NCI-H526 (cell line): ENCODE measurements at places on chromosomes 6 and 20.
A peak's percentile ranks its signal among the peaks of the same experiment; 100 is the strongest.

GRCh38 chr6:157954150-157955117 lies 27.2 kb upstream of the SYNJ2 start:
- peak; percentile 88 for DNase-seq

DNA sequence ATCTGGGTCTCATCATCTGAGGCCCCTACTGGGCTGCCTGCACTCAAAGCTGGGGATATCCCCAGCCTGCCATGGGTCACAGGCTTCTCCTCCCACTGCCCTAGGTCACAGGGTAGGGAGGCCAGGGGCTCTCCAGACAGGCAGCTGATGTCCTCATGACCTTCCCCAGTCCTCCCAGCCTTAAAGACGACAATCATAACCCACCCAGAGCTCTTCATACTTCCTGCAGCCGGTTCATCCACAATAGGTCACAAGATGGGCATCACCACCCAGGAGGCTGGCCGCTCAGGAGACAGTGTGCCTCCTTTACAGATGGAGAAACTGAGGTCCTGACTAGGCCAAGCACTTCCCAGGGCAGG lies 15.2 kb downstream of the TFEB start:
- DNase-seq = no peak

GRCh38 chr20:21324126-21324525 lies 21.0 kb downstream of the XRN2 start:
- DNase-seq = no peak

GRCh38 chr20:33004141-33004751 lies at the start of gene SUN5:
SUN5 (minus strand) TSS chr20:33004433; CDS start chr20:33004340, 93 bp downstream.
- no peak for DNase-seq

- DNase-seq = no peak
Observed at GRCh38 chr6:72811971-72812421, 190.1 kb downstream of the KCNQ5 start.

DNA sequence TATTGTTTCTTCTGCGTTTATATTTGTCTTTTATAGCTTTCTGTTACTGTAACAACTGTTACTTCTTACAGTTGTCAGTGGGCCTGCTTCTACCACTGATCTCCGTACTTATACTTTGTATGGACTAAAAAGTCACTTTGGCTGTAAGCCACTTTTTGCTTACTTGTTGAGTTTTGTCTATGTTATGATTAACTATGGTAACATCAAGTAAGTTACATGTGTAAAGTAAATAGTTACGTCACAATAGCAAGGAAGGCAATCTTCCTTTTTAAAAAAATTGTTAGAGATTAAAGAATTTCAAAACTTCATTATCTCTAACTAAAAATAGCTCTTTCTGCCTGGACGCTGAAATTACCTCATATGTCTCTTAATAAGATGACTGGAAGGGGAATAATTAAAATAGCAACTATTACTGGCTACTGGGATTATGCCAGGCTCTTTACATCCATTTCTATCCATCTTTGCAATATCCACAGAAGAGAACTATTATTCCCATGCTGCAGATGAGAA lies 10.9 kb downstream of the TFB1M start:
- DNase-seq = no peak

- DNase-seq = no peak
Observed at GRCh38 chr20:19435316-19435715, 222.9 kb downstream of the SLC24A3 start.
